ENCODE measurements at places on chromosomes 3 and 15.

GRCh38 chr3:41508063-41508696 lies 308.9 kb downstream of the CTNNB1 start:
- no peak for DNase-seq

- no peak for DNase-seq
These were observed 195.6 kb downstream of the CTNNB1 start for GRCh38 chr3:41394896-41395295.

DNA sequence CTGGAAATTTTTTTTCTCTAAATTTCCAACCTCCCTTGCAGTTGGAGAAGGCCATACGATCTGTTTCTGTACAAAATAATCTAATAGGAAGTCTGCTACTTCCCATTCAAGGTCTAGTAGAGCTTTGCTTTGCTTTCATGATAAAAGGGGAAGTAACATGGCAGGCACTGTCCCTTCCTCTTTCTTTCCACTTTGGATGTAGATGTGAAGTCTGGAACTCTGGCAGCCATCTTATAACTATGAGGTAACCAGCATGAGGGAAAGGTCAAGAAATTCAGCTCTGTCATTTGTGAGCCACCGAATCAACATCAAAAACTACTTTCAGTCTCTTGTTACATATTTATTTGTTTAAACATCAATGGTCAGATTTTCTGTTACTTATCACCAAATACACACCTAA lies 156.3 kb downstream of the MTHFS start:
- no peak for DNase-seq

DNA sequence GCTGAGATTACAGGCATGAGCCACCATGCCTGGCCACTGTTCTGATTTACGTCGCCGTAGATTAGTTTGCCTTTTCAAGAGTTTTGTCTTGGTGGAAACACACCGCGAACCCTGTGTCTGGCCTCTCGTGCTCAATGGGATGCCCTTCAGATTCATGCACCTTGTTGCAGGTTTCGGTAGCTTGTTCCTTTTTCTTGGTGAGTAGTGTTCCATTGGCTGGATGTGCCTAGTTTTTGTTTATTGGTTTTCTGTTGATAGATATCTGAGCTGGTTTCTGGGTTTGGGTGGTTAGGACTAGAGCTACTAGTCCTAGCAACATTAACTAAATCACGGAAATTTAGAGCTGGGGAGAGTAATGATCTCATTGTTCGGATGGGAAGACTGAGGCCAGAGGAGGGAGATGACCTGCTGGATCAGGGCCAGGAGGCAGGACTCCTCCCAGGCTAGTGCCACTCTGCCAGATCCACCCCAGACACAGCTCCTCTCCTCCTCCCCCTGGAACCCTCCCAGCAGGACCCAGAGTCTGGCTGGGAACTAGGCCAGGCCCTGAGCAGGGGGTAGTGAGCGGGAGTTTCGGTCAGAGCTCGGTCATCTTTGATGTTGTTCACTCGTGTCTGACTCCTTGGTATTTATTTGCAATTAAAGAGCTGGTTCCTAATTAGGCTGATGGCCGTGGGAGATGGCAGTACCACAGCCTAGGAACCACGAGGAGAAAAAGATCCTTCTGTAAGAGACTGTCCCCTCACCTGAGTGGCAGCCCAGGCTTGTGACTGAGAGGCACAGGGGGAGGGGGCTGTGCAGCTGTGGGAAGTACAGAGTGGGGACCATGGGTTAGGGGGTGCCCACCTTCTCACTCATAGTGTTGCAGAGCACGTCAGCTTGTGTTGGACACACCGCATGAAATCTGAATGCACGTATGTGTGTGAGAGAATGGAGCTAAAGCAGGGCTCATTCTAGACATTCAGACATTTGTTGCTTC lies 73.4 kb downstream of the SMAD6 start:
- DNase-seq: no peak

DNA sequence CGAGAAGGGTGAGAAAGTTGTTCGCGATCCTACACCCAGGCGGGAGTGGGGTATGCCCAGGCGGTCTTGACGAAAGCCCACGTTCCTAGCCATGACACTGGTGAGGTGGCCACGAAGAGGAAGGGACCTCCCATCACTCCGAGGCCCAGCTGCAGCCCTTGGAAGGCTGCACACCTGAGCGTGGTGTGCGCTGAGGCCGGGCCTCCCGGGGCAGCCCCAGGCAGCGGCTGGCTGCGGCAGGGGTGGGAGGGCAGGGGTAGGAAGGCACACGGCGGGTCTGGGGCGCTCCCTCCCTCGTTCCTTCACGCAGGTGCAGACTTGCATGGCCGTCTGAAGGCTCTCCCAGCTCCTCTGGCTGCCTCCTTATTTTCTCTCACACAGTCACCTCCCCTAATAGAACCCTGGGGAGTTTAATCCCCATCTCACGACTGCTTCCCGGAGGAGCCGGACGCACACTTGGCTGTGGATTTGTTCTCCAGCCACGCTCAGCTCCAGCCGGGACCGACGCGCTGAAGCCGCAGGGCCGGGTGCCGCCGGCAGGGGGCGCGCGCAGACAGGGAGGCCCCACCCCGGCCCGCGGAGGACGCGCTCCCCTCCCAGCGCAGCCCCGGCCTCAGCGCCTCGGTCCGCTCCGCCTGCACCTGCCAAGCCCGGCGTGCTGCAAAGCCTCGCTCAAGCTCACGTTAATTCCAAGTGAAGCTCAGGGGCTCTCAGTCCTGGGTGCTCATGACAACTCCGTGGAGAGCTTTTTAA lies 37.8 kb upstream of the MUC4 start:
- DNase-seq: no peak

DNA sequence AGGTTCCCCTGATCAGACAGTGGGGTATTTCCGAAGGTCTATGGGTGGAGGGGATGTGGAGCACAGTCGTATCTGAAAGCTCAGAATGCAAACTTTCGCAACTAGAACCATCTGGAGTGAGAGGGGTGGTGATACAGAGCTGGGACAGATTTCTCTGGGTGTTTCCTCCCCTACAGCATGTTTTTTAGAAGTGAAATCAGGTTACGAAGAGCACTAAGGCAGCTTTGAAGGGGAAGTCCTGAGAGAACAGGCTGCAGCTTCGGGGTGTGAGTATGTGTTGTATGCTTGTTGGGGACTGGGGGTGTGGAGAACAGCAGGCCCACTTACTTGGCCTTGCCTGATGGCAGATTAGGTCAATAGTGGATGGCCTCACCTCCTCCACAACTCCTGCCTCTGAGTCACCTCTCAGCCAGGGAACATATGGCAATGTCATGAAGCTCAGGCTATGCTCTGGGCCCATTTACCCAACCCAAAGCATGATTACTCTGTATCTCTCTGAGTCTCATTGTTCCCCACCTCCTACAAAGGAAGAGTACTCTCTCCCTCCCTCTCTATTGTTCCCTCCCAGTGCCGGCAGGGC lies 107.2 kb upstream of the RASGRP1 start:
- no peak for DNase-seq

DNA sequence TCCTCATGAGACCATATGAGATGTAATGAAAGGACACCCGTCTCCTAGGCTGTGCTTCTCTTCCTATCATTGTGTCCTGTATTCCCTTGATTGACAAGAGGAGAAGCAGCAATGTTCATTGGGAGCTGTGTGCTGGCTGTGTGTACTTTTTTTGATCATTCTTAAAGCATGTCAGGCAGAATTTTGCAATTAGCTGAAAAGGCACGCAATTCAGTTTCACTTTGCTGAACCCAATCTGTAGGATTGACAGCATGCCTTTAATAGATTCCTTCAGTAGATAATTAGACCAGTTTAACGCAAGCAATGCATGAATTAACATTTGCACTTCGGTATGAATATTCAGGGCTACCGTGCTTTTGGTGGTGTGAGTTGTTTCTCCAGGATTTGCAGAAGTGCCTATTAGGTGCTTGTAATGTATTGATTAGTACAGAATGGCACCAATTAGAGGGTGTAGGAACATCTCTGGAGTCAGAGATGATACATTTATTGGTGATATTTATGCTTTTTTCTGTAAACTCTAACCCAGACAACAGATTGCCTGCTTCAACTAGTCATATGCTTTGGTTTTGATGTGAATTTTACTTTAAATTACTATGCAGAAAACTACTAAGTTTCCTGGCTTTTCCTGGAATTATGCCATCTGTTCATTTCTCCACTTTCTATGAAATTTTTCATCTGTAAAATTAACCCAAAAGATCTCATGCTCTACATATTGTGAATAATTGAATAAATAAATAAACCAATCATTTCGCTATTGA lies 114.3 kb downstream of the NSUN3 start:
- no peak for DNase-seq

DNA sequence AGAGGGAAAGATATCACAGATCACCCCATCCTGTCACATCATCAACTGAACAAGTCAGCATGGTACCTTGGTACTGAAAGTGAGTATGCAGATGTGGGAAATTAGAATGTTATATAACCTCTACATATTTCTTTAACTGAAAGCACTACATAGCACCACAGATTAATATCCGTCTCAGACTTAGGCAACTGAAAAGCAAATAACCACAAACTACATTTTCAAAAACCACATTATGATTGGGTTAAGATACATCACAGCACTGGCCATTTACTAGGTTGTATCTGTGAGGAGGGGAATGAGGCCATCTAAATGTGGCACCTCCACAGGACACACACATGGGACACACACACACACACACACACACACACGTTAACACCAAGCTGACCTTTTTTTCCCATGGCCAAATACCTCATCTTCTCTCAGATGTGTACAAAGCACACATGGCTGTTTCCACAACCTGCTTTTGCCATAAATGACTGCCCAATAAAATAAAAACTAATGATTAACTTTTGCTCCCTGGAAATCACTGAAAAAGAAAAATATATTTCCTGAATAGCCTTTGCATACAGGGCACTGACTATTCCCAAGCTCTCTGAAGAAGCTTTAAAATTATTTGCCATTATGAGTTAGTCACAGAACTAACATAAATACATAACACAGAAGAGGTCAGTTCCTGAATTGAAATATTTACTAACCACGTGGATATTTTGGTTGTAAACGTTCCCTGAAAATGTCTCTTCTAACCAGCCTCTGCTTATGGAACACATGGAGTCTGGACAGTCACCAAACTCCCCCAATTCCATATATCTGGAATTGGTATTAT lies 60.1 kb downstream of the SUMF1 start:
- no peak for DNase-seq

GRCh38 chr3:129911261-129911861 lies 17.9 kb upstream of the TMCC1 start:
- DNase-seq: no peak

DNA sequence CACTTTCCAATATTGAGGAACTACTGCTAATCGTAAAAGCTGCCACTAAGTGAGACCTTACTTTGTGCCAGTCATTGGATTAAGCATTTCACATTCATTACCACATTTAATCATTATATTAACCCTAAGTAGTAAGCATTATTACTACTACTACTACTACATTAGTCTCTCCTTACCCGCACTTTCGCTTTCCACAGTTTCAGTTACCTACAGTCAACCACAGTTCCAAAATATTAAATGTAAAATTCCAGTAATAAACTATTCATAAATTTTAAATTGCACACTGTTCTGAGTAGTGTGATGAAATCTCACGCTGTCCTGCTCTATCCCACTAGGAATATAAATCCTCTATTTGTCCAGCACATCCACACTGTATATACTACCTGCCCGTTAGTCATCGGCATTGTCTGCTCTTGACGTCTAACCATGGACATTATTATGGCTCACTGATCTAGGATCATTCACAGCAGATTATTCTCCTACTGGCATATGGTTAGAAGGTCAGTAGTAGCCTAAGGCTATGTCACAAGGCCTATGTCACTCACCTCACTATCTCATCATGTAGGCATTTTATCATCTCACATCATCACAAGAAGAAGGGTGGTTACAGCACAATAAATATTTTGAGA lies 121.1 kb downstream of the GSK3B start:
- no peak for DNase-seq

DNA sequence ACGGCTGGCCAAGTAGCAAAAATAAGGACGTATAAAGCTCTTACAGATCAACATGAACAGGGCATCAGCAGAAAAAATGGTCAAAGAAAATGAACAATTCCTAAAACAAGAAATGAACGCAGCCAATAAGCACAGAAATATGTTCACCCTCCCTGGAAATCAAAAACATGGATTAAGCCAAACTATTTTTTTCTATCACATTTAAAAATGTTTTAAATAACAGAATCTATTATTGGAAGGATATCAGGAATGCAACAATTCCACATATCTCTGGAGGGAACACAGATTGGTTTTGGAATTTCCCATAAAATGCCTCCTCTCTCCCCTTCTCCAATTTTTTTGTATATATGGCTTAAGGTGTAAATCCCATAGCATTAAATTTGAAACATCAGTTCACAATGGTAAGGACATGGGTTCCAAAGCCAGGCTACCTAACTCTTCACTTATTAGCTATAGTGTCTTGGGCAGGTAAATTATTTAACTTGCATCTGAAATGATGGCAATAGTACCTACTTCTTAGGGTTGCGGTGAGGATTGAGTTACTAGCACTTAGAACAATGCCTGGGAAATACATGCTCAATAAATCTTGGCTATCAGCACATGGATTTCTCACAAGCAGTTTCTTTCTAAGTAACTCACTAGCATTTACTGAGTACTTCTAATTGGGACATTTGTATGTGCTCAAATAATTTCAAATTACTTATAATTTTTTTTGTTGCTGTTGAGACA lies 10.1 kb downstream of the UACA start:
- DNase-seq: no peak

GRCh38 chr3:14616606-14617507 lies 34.7 kb upstream of the CCDC174 start:
- DNase-seq: no peak

Measured in NK-92 treated with Interleukin-12 subunit alpha and Interleukin-12 subunit beta, amount 100 ng/mL, for 24 hours (cell line).